ENCODE measurements at places on chromosomes 3 and 15. TPM values are rescaled to one million over a fixed set of nuclear protein-coding genes. Genes with fewer than 3 reads are reported as not detected.

Gene CPNE9
- total RNA-seq = 0.13 TPM

DNA sequence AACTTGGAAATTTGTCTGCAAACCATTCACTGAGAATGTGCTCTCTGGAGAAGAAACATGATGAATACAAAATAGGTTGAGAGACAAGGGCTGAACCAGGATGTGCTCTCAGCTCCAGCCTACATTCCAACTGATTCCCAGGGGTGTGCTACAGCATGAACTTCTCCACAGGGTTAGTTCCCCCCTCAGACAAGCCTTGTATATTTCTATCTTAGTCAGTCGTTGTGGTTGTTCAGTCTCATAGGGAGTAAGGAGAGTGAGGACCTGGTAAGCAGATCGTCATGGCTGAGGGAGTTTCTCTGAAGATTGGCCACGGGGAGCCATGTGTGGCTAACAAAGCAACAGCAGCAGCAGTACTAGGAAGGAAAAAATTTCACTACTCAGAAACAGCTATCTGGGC is 919.7 kb upstream of the CADM2 start:
- no peak for DNase-seq

Gene HYAL2
- 41.5 TPM for total RNA-seq

Gene ATR
- total RNA-seq = 38.6 TPM

GRCh38 chr3:177733233-177733632 is 536.0 kb upstream of the TBL1XR1 start:
- no peak for DNase-seq

GRCh38 chr15:30650012-30650929 is 24.3 kb downstream of the ARHGAP11B start:
- DNase-seq = no peak

Gene TMC3
- not detected for total RNA-seq

Gene CPA3
- not detected for total RNA-seq

GRCh38 chr15:88830016-88830415 is 26.8 kb downstream of the ACAN start:
- DNase-seq = no peak

Gene CCRL2
- not detected for total RNA-seq

- DNase-seq = no peak
Observed at GRCh38 chr15:31437686-31438085, 111.1 kb downstream of the KLF13 start.

Gene ZNF197
- 7.0 TPM for total RNA-seq

Gene TXNRD3
- 17.2 TPM for total RNA-seq

- no peak for DNase-seq
Observed at GRCh38 chr3:184011230-184011876, 6.3 kb downstream of the ABCC5 start.

DNA sequence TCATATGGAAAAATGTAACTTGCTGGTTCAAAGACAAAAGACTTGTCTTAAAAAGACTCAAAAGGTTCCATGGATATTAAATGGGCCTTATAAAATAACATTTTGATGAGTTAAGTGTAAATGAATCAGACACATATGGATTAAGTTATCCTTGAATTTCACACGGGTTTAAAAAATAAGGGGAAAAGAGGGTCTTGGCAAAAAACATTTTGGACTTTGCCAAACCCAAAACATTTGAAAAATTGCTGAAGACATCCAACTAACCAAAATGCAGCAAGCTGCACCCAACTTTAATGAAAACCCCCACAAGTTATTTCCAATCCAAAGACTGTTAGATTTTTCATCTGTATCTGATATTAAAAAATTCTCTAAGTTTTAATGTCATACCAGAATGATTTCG is 200.7 kb downstream of the MEIS2 start:
- no peak for DNase-seq

GRCh38 chr15:40550341-40551037 is 14.4 kb downstream of the CCDC32 start:
- no peak for DNase-seq

- no peak for DNase-seq
Observed at GRCh38 chr15:98740295-98740694, 92.0 kb downstream of the IGF1R start.

GRCh38 chr15:48470096-48470495 is 138.9 kb downstream of the DUT start:
- DNase-seq = no peak

GRCh38 chr3:62101488-62101887 is 271.9 kb downstream of the FEZF2 start:
- no peak for DNase-seq

Gene SPTBN5
- total RNA-seq = 2.1 TPM

Gene KCNMB3
- total RNA-seq = 5.8 TPM

Gene LMAN1L
- total RNA-seq = not detected

Gene SEMA7A
- 11.2 TPM for total RNA-seq

- no peak for DNase-seq
Observed at GRCh38 chr3:73405853-73406252, 218.9 kb downstream of the PDZRN3 start.

Gene ROPN1
- total RNA-seq = not detected

DNA sequence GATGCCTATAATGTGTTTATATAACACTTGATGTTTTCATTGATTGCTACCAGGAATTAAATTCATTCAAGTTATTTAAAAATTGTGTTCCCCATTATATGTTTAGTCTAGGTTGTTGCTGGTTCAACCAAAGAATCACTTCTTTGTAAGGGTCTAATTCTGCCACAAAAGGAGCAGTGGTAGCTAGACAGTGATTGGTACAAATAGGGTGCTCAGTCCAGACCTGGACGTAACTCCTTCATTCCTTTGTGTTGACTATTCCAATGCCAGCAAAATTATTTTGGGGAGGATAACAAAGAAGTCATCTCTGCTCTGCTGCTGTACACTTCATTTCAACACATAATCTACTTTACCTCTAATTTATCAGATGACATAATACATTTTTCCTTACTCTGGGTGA is 1.2 kb downstream of the CHMP2B start:
- no peak for DNase-seq

Gene XCR1
- total RNA-seq = not detected

DNA sequence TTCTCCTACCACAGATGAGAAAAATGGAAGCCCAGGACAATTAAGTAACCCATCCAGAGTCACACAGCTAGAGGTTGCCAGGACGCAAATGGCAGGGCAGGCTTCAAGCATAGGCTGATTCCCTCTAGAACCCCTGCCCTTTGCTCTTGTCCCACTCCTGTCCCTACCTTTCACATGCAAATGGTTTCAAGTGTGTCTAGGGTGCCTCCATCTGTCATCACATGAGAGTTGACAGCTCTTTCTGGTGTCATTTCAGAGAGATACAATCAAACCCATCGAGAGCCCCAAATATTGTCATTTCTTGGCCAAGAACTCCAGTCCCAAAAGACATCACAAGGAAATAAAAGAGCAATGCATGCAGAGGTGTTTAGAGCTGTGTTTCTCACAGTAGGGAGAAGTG is 23.7 kb downstream of the CCDC12 start:
- DNase-seq = no peak

Gene PLSCR5
- total RNA-seq = not detected

DNA sequence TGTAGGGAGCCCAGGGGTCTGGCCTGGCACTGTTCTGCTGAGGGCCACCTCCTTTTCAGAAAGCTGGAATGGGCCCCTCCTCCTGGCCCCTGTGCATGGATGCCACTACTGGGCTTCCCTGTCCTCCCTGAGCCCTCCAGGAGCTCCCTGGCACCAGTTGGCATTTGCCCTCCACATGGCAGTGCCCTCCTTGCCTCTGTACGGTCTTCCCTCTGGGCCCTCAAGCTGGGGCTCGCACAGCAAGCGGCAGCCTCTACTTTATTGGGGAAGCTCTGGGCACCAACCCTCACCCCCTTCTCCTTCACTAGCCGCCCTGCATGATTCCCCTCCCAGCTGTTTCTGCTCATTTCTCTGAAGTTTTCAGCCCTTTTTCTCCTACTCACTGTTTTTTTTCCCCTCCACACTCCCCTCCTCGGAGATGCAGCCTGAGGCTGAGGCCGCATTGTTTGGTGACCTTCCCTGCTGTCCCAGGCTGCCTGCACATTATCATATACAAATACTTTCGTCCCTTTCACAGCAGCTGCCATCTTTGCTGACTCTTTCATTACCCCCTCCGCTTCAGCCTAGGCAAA is 127.3 kb downstream of the EEFSEC start:
- DNase-seq = no peak

DNA sequence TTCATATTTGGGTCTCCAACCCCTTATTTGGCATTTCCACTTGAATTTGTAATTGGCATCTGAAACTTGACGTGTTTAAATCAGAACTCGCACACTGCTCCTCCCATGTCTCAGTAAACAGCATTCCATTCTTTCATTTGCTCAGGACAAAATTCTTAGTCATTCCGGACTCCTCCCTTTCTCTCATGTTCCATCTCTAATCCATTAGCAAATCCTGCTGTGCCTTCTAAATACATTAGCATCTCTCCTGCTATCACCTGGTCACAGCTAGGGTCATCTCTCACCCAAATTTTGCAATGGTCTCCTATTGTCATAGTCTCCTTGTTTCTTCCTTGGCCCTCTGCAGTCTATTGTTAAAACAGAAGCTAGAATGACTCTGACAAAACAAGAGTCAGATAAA is 119.9 kb upstream of the CADPS start:
- DNase-seq = no peak

Gene OIP5
- total RNA-seq = 26.7 TPM

Gene SV2B
- total RNA-seq = not detected

DNA sequence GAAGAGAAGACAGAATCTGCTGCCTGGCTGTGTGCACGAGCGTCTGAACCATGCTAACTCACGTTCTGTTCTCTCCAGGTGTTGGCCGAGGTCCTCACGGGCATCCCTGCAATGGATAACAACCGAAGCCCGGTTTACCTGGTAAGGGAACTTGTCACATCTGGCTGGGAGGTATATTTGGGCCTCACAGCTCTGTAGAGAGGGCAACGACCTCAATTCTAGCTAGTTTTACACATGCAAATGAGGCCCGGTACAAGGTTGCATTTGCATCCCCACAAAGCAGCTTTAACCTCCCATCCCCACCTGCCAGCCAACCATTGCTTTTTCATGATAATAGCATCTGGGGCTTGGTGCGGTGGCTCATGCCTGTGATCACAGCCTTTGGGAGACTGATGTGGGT is 22.0 kb upstream of the TATDN2 start:
- DNase-seq = no peak

GRCh38 chr15:56411122-56411749 is 46.0 kb downstream of the TEX9 start:
- DNase-seq = no peak

DNA sequence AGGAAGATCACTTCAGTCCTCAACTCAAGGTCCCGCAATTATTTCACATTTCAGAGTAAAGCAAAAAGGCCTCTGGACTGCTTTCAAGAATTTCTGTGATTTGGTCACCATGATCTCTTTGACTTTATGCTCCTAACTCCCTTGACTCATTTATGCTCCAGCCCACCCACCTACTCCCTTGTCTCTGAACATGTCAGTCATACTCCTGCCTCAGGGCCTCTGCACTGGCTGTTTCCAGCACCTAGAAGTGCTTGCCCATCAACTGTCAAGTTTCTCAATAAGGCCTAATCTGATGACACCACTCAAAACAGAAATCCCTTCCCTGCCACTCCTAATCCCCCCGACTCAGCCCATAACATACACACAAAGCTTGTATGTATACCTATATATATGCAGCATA is 36.1 kb upstream of the CSPG5 start:
- no peak for DNase-seq

Gene OSTN
- total RNA-seq = not detected

Gene PCYT1A
- total RNA-seq = 96.8 TPM

- no peak for DNase-seq
Observed at GRCh38 chr3:70000028-70000410, 486 bp downstream of the SAMMSON start.

DNA sequence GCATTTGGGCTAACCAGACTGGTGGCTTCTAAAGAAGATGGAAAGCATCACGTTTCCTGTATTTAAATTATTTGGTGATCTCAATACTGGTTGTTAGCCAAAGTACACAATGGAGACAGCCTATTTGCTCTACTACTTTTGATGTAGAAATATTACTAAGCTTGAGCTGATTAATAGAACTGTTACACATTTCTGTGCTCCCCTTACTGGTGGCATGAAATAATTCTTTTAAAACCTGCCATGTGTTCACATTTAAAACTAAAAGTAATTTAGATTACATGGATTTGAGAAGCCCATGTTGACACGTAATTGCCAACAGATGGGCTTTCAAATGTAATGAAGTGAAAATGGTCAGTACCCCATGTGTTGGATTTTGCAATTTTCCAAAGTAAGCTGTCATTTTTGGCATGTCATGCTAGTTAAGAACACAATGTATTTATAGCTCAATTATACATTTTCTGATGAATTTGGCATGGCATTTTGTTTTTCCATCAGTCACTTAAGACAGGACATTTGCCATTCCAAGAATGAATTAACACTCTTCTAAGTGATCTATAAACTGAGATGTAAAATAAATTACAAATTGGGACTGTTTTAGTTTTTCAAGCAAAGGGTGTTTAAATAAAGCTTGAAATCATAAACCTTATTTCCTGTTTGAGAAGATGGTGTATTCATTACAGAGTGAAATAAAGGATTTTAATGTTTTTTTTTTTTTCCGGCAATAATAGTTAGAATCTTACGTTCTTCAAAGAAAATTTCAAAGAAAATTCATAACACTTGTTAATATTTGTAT is 10.8 kb upstream of the RARRES1 start:
- no peak for DNase-seq

DNA sequence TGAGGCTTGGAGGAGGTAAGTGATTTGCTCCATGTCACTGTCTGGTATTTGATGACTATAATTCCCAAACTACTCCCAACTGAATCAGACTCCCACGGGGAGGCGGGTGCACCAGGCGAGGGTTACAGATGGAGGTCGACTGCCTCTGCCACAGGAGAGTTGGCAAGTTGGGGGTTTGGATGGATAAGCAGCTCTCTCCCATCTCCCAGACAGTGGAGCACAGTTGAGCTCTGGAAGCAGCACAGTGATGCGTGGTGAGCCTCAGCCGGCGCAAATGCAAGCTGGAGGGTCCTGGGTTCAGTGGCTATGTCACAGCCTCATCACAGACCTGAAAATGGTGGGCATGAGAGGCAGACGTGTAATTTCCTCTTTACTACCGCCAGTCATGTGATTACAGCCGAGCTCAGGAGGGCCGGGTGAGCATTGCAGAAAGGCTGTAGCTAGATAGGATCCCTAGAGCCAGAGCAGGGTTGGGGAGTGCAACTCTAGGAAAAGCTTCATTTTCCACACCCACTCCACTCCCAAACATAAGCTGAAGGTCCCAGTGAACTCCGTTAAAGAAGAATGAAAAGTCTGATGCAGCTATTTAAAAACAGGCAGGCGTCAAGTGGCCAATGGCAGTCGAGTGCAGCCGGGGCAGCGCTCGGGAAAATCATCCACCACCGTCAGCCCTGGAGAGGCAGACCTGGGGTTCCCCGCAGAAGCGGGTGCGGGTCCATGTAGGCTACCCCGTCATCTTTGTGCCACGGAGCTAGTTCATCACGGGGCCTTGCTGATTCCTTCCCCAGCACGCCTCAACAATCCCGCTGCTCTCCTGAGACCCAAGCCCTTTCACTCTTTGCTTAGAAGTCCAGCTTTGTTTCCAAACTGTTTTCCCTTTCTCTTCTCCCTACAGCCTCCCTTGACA is 33.3 kb upstream of the VPS8 start:
- no peak for DNase-seq

- no peak for DNase-seq
Observed at GRCh38 chr15:82647045-82647834, at the start of gene CPEB1. Gene CPEB1 (minus strand): TSS chr15:82647363. CDS start chr15:82628459, 18,904 bp downstream.

Measured in Panc1 (cell line).